ENCODE measurements at places on chromosomes 13 and 19.
A peak's percentile ranks its signal among the peaks of the same experiment; 100 is the strongest.

DNA sequence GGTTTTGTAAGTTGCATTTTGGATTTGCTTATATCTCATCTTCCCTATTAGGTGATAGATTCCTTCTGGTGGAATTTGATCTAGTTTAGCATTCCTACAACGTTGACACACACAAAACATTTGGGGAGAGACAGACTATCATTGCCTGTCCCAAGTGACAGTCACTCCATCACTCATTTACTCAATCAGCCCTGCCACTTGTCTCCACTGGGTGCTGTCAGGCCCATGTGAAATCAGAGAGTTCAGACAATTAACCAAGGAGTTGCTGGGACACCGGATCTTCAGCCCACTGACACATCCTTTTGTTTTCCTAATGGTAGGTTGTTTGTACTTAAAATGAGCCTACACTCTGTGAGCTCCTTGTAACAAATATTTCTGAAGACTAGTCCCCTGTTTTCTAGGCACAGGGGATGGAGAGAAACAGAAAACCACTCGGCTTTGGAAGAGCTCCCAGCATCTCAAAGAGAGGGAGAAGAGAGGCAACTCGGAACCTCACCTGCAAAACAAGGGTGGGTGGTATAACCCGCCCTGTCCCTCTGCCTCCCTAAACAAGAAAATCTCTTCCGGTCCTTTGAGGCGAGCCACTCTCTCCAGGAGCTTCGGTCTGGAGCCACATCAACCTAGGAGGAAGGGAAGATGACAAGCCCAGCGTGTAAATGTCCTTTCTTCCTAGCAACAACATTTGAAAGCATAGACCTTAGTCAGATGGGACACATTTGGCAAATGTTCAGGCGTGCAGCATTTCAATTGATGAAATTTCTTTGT lies 440.9 kb upstream of the KLF12 start:
- DNase-seq = no peak

DNA sequence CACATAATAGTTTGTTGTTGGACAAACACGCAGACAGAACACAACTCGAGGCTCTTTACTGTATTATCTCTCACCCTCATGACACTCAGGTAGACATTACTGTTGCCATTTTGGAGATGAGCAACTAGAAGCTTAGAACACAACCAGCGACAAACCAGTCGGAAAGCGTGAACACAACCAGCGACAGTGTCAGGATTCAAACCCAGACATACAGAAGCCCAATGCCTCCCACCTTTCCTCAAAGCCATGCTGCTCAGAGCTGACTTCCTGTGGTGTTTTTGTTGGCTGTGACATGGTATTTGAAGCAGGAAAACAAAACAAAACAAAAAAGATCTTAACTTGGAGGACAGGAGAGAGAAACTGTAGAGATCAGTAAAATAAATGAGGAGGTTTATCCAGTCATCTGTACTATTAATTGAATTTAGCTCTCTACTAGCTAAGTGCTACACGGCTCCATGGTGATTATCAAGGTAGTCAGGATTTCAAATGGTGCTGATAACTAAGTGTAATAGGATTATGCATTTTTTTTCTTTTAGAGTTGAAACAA lies 92.1 kb downstream of the STARD13 start:
- DNase-seq = no peak

- no peak for DNase-seq
Observed at GRCh38 chr19:38360839-38361631, 13.3 kb upstream of the PSMD8 start.

DNA sequence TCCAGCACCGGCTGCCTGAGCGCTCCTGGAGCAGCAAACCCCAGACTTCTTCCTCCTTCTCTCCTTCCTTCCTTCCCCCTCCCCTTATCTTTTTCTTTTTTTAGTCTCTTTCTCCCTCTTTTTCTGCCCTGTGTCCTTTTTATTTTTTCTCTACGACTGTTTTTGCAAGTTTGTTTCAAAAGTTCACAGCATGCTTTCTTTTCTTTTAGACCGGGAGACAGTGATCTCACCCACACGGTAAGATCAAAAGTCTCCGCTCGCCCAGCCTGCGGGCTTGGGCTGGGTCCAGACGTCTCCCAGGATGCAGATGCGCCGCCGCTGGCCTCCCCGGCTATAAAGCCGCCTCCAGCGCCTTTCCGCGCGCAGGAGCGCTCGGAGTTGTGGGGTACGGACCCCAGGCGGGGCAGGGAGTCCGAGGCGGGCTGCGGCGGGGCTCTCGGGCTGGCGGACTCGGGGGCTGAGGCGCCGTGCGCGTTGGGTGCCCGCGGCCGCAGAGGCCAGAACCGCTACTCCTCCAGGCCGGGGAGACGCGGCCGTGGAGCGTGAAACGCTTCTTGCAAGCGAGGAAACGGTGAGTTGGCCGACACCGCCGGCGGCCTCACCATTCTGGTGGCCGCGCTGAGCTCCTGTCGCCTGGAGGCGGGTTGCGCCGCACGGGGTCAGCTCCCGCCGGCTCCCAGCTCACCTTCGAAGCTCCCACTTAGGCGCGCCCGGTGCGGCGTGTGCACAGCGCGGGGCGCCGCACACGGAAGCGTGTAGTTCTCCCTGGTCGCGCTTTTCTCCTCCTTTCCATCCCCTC lies 2.0 kb upstream of the TSHZ3 start:
- peak; percentile 63 for DNase-seq

GRCh38 chr19:53865918-53866864 lies 1.5 kb upstream of the MYADM start:
- DNase-seq = peak; percentile 91

- DNase-seq = no peak
Observed at GRCh38 chr13:47226516-47226915, 329.7 kb upstream of the HTR2A start.

- no peak for DNase-seq
Observed at GRCh38 chr13:23986619-23987018, 89.3 kb upstream of the C1QTNF9B start.

GRCh38 chr13:100588331-100589177 lies at the start of gene GGACT:
GGACT (minus strand) TSS chr13:100588789; CDS start chr13:100532591, 56,198 bp downstream.
- DNase-seq = peak; percentile 83

Data from right forelimb (tissue), 1 donor.